ENCODE measurements at places on chromosomes 1 and 21.

GRCh38 chr1:212355230-212355969, 59.3 kb downstream of the PACC1 start:
- no peak for DNase-seq

DNA sequence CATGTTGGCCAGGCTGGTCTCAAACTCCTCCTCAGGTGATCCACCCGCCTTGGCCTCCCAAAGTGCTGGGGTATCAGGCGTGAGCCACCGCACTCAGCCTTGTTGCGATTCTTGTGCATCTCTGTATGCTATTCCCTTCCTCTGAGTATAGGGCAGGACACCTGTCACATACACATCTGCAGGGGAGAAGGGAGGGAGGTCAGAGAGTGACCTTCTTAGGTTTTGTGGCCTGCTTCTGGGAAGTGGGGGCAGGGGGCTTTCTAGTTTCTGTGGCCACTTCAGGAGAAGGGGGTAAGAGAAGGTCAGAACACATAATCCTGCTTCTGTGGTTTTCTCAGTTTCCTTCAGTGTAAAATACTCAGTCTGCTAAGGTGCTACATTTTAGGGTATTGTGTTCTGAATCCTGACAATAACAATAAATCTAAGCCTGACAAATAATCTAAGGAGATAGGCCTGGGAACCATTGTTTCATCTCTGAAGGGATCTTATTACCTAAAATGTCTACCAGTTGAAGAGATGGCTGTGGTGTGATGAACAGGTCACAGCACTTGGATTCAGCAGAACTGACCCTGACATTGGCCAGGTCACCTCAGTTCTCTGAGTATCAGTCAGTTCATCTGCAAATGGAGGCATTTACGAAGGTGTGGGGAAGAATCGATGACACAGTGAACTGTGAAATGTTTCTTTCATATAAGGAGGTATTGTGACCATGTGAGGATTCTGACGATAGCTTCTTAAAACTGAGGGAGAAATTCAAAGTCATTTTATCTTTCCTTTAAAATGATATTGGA, 212.6 kb upstream of the L1TD1 start:
- no peak for DNase-seq

- DNase-seq: no peak
Observed at GRCh38 chr1:178237121-178237520, 143.2 kb downstream of the RASAL2 start.

- no peak for DNase-seq
Observed at GRCh38 chr21:44710756-44711326, 531 bp downstream of the TSPEAR start.

GRCh38 chr1:103129255-103129654, 20.9 kb upstream of the COL11A1 start:
- DNase-seq: no peak

GRCh38 chr1:12475101-12475500, 142.9 kb downstream of the DHRS3 start:
- DNase-seq: no peak

DNA sequence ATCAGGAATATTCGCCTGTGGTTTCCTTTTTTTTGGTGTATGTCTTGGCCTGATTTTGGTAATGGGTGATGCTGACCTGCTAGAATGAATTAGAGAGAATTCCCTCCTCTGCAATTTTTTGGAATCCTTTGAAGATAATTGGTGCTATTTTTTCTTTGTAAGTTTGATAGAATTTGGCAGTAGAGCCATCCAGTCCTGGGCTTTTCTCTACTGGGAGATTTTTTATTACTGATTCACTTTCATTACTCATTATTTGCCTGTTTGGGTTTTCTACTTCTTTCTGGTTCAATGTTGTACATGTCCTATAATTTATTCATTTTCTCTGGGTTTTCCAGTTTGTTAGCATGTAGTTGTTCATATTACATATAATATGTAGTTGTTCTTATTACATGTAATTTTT, 48.7 kb downstream of the NTMT2 start:
- no peak for DNase-seq

DNA sequence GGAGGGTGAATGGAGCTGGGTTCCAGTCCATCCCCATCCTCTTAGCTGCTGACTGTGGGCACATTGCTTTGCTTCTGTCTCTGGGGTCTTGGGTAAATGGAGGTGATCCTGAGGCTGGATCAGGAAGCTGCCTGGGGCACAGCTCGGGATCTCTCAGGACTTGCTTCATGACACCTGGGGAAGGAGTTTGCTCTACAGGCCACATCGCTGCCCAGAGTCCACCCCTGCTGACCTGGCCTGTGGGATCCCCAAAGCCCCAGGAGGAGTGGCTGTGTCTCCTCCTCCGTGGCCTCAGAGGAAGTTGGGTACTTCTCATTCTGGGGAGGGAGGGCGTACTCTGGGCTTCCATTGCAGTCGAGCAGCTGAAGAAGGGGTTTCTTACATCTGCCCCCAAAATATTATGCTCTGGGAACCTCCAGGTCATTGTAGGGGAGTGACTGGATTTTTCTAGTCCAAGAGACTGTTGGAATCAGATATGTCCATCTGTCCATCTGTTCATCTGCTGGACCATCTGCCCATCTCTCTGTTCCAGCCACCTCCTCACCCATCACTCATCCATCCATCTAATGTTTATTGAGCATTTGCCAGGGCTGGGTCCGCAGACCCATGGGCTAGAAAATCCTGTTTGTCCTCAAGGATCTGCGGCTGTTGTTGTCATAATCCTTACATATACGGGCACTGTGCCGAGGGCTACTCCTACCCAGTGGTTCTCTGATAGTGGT, 45.9 kb downstream of the ARHGEF10L start:
- no peak for DNase-seq

DNA sequence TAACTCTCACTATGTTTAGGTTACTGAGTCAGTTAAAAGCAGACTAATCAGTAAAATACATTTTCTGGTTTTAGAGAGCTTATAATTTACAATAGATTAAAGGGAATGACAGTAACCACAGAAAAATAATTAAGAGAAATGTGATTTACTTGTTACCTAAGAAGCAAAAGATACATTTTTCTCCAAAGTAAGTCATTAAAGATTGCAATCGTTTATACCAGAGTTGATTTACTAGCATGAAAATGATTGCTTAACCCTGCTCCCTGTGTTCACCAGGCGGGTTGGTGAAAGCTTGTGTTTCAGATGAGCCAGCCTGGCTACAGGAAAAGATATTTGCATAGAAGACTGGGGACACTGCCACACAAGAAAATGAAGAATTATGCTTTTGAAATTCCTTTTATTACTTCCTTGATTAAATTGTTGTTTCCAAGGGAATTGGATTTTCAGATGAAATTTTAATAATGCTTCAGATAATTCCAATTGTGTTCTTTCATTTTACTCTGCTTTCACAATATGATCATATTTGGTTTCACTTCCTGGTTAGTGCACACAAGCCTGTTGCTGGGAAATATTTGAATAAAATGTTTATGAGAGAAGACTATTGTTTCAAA, 27.9 kb downstream of the LRRC8B start:
- DNase-seq: peak; percentile 24

DNA sequence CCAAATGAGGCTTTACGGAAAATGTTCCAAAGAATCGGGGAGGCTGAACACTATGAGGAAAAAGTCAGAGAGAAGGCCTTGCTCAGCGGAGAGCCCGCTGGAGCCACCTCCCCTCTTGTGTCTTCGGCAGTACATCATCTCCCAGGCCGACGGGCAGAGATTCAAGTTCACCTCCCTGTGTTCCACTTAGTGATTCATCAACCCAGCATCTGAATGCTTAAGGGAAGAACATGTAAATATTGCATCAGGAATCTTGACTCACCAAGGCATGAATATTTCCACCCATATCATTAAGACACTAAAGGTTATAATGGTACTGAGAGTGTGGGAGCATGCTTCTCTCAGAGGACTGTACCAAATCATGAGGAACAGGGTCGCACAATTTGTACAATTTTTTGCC, 172.5 kb downstream of the ST6GALNAC5 start:
- no peak for DNase-seq

DNA sequence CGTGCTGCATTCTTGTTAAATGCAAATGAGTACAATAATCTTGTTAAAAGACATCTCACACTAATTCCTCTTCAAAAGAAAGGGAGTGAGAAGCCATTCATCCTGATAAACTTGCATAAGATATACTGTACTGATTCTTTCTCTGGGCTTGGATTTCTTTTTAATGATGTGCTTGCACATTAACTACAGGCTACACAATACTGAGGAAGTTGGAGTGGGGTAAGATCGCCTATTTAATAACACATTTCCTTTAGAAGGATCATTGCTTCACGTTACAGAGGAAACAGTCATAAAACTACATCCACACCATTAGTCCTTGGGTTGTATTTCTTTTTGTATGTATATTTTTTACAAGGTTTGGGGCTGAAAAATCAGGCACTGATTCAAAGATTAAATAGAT, 36.6 kb downstream of the NRIP1 start:
- no peak for DNase-seq

DNA sequence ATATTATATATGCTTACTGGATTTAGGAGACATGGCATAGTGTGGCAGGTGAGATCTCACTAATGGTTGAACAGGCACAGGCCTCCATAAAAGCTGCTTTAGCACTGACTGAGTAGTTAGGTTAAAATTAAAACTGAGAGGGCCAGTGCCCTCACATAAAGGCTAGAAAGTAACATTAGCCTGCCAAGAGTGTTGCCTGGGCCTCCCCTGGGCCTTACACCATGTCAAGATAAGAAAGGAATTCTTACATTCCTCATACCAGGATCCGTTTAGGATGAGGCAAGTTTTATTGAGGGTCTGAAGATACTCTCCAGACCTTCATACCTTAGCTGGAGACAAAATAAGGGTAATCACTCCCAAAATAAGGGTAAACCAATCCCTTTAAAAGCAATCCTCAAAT, 1011.8 kb downstream of the PLA2G4A start:
- DNase-seq: no peak

DNA sequence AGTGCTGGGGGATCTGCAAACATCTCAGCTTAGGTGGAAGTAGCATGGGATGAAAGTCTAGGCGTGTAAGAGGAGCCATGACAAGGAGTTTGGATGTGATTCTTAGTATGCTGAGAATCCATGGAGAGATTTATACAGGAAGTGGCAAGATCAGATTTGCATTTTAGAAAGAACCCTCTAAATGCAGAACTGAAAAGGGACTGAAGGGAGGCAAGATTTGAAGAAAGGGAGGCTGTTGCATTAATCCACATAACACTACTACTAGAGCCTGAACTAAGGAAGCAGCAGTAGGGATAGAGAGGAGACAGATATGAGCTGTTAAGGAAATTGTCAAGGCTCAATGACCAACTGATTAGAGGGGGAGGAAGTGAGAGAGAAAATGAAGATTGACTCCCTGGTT, 9.8 kb downstream of the C1orf74 start:
- DNase-seq: no peak

DNA sequence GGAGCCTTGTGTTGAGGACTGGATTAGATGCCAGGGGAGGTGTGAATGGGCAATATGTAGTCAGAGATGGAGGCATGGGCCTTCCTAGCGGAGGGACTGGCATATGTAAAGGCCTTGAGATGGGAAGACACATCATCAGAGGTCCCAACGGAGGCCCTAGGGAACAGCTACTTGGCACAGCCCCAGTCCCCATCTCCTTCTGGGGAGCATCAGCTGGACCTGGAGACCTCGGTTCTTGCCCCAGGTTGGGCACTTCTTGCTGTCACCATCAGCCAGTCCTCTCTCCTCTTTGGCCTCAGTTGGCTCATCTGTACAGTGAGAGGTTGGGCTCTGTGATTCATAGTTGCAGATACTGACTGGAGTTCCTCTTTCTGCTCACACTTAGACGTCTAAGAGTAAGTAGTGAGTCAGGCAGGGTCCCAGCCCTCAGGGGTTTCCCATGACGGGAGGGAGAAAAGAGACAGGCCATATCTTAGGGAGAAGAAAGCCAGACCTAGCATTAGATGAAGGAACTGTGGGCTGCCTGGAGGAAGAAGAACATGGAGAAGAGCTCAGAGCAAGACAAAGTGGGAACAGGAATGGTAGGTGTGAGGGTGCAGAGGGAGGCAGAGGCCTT, 3.4 kb upstream of the MARCKSL1 start:
- no peak for DNase-seq

- no peak for DNase-seq
Observed at GRCh38 chr1:30287976-30288375, 435.4 kb downstream of the MATN1 start.

GRCh38 chr21:14554948-14555347, 8.8 kb upstream of the SAMSN1 start:
- no peak for DNase-seq

DNA sequence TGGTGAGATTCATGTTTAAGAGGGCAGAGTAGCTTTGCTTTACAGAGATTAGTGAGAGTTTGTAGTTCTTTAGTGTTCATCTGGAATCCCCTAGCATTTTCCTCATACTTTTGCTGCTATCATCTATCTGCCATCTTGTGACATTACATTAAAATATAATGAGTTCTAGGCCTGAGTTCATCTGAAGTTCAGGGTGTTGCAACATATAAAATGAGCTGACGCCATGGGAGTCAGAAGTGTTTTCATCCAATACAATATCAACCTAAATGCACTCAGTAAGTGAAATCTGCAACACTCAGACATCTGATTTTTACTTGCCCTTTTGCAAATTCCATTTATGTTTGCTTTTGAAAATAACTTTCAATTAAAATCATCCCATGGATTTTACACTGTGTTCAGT, 153.8 kb downstream of the NTNG1 start:
- peak; percentile 57 for DNase-seq

DNA sequence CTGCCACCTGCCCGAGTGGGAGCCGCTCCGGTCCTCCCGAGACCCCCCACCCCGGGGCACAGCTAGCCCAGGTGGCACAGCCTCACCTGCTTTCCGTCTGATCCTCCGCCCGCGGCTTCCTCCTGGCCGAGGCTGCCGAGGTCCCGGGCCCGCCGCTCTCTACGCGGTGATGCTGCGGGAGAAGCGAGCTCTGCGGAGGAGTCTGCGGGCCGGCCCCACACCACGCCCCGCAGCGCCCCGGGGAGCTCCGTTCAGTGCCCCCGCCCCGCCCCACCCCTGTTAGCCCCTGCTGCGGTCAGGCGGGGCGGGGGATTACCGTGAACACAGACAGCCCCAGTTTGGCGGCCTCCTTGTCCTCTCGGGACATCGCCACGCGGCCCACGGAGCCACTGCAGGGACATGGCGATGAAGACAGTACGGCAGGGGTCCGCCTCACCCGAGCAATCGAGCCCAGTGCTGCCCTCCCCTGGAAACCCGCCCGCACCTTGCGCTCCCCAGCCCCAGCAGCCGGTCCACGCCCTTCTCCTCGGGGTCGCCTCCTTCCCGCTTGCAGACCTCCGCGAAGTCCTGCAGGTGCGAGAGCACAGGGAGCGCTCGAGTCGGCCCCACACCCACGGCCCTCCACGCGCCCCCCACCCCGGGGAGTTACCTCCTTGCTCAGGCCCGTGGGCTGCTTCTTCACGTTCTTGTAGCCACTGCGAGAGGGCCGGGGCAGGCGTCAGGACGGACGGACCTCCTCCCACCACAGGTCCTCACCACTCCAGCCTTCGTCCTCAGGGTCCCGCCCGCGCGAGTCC, 933 bp downstream of the C1orf35 start:
- no peak for DNase-seq

- DNase-seq: peak; percentile 20
Observed at GRCh38 chr1:170377440-170377839, 154.5 kb upstream of the GORAB start.

Data from muscle of leg (tissue), 16 donors.